B cell (primary cell): ENCODE measurements at places on chromosomes 7 and 10.

GRCh38 chr10:561721-562120 lies 127.7 kb downstream of the DIP2C start:
- no peak for DNase-seq

- DNase-seq, result no peak
Measured at GRCh38 chr10:94001416-94001810, 7.7 kb downstream of the PLCE1 start.

- DNase-seq, result no peak
Measured at GRCh38 chr10:21746118-21746517, 212.1 kb downstream of the MLLT10 start.

DNA sequence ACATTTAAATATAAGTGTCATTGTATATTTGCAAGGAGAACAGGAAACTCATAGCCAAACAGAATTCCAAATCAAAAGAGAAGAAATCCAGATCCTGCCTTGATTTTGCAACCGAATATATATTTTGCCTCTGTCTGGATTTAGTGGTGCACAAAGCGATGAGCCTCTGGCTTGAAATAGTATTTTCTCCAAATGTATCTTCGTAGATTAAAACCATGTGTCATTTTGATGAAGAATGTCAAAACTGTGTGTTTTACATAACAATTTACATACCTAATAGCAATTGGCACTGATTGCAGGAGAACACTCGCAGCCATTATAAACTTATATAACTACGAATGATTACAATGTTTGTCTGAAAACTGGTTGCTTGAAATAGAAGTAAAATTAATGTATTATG lies 156.4 kb downstream of the ARID5B start:
- no peak for DNase-seq

DNA sequence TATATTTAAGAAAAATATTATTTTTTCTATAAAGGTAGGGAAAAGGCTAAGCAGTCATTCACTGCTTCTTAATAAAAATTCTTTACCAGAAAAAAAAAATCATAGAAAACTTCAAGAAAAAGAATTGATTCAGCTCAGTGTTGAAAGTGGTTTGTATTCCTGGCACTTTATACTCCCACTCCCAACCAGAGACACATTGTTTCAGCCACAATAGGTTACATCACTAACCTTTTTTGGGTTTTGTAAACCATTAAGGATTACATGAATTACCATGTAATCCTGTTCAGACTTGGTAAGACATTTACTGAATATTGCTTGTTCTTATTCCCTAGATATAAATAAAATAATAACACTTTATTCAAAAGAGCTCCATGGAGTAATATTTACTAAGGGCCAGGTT lies 46.6 kb downstream of the MINPP1 start:
- DNase-seq, result no peak

DNA sequence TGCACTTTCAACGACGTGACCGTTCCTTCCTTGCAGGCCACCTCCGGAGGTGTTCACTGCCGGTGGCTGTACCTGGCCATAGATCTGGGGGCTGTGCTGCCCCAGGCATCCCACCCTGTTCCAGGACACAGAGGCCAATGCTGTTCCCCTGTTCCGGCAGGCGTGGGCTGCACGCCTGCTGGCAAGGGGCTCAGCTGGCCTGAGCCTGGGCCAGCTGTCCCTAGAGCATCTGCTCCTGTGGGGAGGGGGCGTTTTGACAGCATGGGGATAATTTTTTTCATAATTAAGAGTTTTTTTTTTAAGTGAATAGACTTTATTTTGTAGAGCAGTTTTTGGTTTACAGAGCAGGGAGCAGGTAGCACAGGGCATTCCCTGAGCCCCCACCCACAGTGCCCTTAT lies 28.8 kb downstream of the PWWP2B start:
- DNase-seq, result no peak

DNA sequence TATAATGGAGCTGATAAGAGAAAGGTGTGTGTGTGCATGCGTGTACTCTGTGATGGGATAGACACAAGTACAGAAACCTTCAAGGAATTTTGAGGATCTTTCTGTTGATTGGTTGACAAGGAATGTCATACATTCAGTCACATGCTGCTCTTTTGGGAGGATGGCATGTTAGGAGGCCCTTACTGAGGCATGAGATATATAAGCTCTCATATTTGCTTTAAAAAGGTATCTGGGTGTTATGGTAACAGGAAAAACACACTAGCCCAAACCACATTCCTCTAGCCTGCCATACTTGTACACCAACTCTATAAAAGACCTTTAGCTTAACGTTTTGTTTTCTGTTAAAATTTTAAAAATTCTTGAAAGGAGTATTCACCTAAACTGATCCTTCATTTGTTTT lies 72.5 kb upstream of the EGFR start:
- no peak for DNase-seq

- no peak for DNase-seq
Measured at GRCh38 chr7:22808140-22808539, 14.5 kb downstream of the TOMM7 start.

- no peak for DNase-seq
Measured at GRCh38 chr7:101676956-101677355, 47.9 kb upstream of the MYL10 start.
